Aortic smooth muscle cell (primary cell): ENCODE measurements at places on chromosomes 6 and 20. TPM values are rescaled to one million over a fixed set of nuclear protein-coding genes. Genes with fewer than 3 reads are reported as not detected.

Gene STMN3
- total RNA-seq, result 13.7 and 22.9 TPM in 2 replicates

Gene HSPA12B
- total RNA-seq, result 0.31 and 0.53 TPM in 2 replicates

Gene BPIFB2
- not detected in 2 replicates for total RNA-seq

Gene C20orf144
- 0.12 and 0.13 TPM in 2 replicates for total RNA-seq

Gene CYP39A1
- 0.44 and 0.53 TPM in 2 replicates for total RNA-seq

Gene CPNE5
- 0.31 and 0.40 TPM in 2 replicates for total RNA-seq

Gene FAM83D
- 10.9 and 18.4 TPM in 2 replicates for total RNA-seq

Gene STX11
- 3.6 and 4.8 TPM in 2 replicates for total RNA-seq

Gene GFOD1
- total RNA-seq, result 1.6 and 2.9 TPM in 2 replicates

Gene SPTLC3
- 14.7 and 15.1 TPM in 2 replicates for total RNA-seq

Gene OXT
- not detected in 2 replicates for total RNA-seq

Gene ECT2L
- total RNA-seq, result under 0.01 TPM in 1 of 2 replicates, not detected in the other

Gene LAMA2
- 109 and 138 TPM in 2 replicates for total RNA-seq

Gene NHLRC1
- 3.0 and 3.8 TPM in 2 replicates for total RNA-seq

Gene MKKS
- total RNA-seq, result 5.2 and 7.2 TPM in 2 replicates

Gene PAK5
- not detected in 2 replicates for total RNA-seq

Gene GATA5
- 0.93 and 1.3 TPM in 2 replicates for total RNA-seq

Gene TCP11
- total RNA-seq, result 0.13 and 0.25 TPM in 2 replicates

Gene RUNX2
- 0.44 and 0.79 TPM in 2 replicates for total RNA-seq

Gene CDS2
- 26.8 and 35.2 TPM in 2 replicates for total RNA-seq

Gene PRICKLE4
- 0.12 and 0.26 TPM in 2 replicates for total RNA-seq

Gene ENPP5
- 0.87 and 4.5 TPM in 2 replicates for total RNA-seq

Gene RIMS1
- total RNA-seq, result 2.2 and 8.0 TPM in 2 replicates

Gene FUT9
- not detected in 2 replicates for total RNA-seq

Gene NRN1
- 0.12 and 0.13 TPM in 2 replicates for total RNA-seq

Gene PAQR8
- total RNA-seq, result 4.4 and 4.5 TPM in 2 replicates

Gene PROKR2
- total RNA-seq, result not detected in 2 replicates

Gene AIG1
- total RNA-seq, result 35.7 and 35.8 TPM in 2 replicates

Gene MRPS18B
- total RNA-seq, result 39.6 and 44.9 TPM in 2 replicates

Gene NMBR
- 0.12 TPM in 1 of 2 replicates, not detected in the other for total RNA-seq

Gene ITCH
- 74.9 and 78.0 TPM in 2 replicates for total RNA-seq

Gene CALHM6
- 0.26 and 0.31 TPM in 2 replicates for total RNA-seq

Gene SCRT2
- not detected in 2 replicates for total RNA-seq

Gene GMPR
- total RNA-seq, result 37.7 and 40.8 TPM in 2 replicates

Gene SIRPA
- total RNA-seq, result 5.8 and 6.3 TPM in 2 replicates

Gene DEFB112
- not detected in 2 replicates for total RNA-seq

Gene CRYBG1
- 2.4 and 5.5 TPM in 2 replicates for total RNA-seq
